Activated T-cell treated with anti-CD3 and anti-CD28 coated beads, Interleukin-2, amount 50 U/mL, for 1 hour (primary cell): ENCODE measurements at places on chromosomes 6 and 20.

DNA sequence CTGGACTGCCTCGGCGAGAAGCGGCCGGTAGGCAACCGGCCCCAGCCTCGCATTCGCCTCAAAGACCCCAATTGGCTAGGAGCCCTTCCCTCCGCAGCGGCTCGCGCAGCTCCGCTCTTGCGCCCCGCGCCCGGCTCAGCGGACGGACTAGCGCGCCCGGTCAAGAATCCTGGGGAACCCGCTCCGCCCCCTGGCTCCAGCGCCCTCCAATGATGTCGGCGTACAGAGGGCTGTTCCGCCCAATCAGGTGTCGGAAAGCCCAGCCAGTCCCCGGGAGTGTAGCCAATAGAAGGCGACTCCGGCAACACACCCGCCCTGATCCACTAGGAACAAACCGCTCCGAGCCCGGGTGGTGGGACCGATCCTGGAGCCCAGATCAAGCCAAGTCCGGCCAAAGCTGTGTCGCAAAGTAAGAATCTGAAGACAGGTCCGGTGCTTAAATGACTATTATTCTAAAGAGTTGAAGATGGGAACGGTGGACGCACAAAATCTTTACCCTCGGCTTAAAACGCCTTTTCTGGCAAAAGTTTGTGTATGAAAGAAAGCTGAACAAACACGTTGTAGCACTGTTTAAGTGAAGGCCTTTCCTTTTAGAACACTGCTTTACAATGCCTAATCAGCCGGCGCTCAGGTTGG lies 132.2 kb downstream of the OGFRL1 start:
- DNase-seq = no peak

GRCh38 chr6:42403831-42404230 lies 47.9 kb downstream of the TRERF1 start:
- DNase-seq = no peak

- DNase-seq = no peak
Observed at GRCh38 chr6:149045404-149045803, 272.1 kb upstream of the TAB2 start.

- no peak for DNase-seq
Observed at GRCh38 chr6:107714104-107714503, 110.0 kb downstream of the SCML4 start.

GRCh38 chr20:17726902-17727301 lies 27.1 kb downstream of the BANF2 start:
- DNase-seq = no peak

- DNase-seq = no peak
Observed at GRCh38 chr6:132741281-132741680, 16.4 kb downstream of the VNN2 start.

DNA sequence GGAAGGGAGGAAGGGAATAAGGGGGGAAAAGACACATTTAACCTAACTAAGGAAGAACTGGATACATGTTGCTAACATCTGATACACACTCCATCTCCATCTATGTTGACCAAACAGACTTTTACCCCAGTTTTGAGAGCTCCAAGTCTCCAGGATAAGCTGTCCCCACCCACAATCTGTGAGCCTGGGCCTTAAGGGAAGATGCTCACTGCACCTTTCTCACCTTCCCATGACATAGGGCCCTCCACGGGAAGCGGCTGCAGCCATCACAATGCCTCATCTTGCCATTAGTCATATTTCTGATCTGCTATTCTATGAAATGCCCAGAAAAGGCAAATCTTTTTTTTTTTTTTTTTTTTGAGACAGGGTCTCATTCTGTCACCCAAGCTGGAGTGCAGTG lies 126.6 kb upstream of the SALL4 start:
- no peak for DNase-seq

DNA sequence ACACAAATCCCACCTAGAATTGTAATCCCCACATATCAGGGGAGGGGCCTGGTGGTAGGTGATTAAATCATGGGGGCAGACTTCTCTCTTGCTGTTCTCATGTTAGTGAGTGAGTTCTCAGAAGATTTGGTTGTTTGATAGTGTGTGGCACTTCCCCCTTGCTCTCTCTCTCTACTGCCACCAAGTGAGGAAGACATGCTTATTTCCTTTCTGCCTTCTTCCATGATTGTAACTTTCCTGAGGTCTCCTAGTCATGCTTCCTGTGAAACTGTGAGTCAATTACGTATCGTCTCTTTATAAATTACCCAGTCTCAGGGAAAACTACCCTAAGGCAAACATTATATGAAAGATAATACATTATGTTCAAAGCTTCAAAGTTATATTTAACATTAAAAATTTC lies 1297.5 kb upstream of the CITED2 start:
- no peak for DNase-seq

- DNase-seq = peak; percentile 79
Observed at GRCh38 chr6:28981833-28982475, 23.2 kb downstream of the ZNF311 start.

DNA sequence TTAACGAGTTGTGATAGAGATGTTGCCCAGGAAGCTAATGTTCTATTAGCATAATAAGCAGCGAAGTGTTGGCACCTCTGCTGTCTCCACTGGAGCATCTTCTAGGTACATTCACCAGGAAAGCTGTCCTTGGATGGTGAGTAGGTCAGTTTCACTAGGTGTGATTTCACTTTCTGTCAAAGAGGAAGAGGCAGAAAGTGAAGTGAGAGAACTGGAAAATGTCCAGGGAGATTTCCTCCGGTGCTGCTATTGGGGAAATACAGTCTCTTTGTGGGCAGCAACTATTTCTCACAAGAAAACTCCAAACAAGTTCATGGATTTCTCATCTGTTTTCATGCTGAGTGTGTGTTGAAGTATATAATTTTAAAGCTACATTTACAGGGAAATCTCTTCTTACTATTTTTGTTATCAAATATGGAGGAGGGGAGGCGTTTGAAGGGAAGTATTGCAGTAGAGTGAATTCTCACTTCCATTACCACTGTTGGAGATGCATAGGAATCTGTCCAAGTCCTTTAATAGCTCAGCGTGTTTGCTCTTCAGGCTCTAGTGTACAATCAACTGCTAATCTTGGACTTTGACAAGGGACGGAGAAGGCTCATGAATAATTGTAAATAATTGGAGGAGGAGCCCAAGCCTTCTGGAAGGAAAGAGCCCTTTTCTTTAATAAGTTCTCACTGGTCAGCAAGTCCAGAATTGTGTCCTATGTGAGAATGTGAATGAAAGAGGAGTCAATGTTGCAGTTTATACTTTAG lies 16.1 kb upstream of the TSBP1 start:
- no peak for DNase-seq

GRCh38 chr20:57429580-57430200 lies 38.5 kb downstream of the RBM38 start:
- no peak for DNase-seq

GRCh38 chr20:61723529-61724257 lies 342.0 kb downstream of the TAF4 start:
- no peak for DNase-seq

DNA sequence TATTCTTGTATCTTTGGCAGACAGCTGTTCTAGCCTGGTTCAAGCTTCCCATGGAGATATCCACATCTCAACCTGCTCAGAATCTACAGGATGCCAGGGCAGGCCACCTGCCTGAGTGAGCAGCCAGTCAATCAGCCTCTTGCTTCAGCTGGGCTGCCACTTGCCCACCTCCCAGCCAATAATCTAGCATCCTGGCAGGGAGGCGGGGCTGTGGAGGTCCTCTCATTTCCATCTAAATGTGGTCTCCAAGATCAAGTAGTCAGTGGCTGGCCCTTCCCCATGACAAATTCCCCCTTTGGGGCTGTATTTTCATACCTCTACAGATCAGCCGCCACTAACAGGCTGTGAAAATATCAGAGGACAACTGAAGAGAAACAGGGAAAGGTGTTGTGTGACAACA lies 33.0 kb upstream of the SPDEF start:
- no peak for DNase-seq

DNA sequence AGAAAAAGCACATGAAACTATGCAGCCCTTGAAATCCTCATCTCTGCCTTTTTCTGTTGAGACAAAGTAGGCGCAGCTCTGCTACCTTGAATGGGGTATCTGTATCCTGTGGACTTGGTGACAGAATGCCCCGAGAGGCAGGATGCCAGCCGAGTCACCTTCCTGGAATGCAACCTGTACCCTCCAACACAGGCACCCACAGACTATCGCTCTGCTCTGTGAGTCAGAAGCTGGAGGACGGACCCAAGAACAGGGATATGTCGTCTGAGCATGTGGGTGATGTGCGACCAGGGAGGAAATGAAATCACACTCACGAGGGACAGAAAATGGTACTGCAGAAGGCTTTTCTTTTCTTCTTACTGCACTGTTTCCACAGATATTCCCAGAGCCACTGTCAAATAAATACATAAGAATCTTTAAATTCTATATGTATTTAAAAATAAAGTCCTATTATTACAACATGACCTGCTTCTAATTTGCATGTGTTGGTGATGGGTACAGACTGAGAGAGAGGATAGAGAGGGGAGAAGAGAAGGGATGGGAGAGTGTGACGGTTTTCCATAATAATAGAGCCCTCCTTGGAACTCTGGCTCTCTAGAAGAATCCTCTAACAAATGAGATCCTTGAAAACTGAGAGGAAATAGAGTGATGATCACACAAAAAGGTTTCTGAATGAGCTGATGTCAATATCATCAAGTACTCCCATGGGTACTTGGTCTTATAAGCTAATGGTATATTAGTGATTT lies 308.1 kb downstream of the FOXC1 start:
- DNase-seq = no peak

- DNase-seq = no peak
Observed at GRCh38 chr20:9417665-9418064, 96.7 kb upstream of the LAMP5 start.

DNA sequence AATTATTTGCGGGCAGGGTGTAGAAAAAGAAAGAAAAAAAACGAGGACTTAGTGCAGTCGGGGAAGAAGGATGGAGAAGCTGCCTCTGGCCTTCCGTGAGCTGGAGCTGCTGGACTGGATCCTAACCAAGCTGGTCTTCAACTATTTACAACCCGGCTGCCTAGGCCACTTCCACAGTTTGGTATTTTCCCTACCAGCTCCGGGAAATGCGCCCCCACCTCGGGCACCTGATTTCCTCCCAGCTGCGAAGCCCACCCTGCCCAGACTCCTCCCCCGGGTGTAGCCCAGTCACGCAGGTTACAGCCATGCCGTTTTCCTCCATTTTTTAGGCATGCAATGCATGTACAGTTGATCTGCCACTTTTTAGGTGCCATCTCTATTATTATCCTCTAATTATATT lies 21.2 kb downstream of the THEMIS start:
- peak; percentile 22 for DNase-seq

- no peak for DNase-seq
Observed at GRCh38 chr6:34373511-34373910, 19.0 kb downstream of the NUDT3 start.
